ENCODE measurements at places on chromosomes 1 and 21. TPM values are rescaled to one million over a fixed set of nuclear protein-coding genes. Genes with fewer than 3 reads are reported as not detected.

CLCA4 gene
- total RNA-seq, result not detected

LINGO4 gene
- not detected for total RNA-seq

CASZ1 gene
- 25.8 TPM for total RNA-seq

GSTM1 gene
- total RNA-seq, result 89.4 TPM

RAP1GAP gene
- total RNA-seq, result 0.64 TPM

LCE1D gene
- not detected for total RNA-seq

GRCh38 chr1:9500756-9501754, 38.2 kb upstream of the SLC25A33 start:
- DNase-seq, result no peak

DNA sequence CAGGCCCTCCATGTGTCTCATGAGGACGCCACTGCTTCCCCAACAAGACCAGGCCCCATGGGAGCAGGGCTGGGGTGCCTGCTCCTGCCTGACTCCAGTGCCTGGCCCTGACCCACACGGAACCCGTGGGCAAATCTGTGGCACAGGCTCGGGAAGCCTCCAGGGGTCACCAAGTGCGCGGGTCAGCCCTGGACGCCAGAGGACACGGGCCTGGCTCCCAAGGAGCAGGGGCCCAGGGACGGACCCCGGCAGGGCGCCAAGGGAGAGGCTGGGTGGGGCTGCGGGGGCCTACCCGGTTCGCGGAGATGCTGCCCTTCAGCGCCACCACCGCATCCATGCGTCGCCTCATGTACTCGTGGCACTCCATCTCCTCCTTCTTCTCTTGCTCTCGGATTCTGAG, 31.9 kb downstream of the CFAP74 start:
- no peak for DNase-seq

GRCh38 chr1:108327534-108328466, 83.9 kb upstream of the NBPF4 start:
- no peak for DNase-seq

GRCh38 chr1:176853503-176853902, 311.0 kb downstream of the ASTN1 start:
- no peak for DNase-seq

DNA sequence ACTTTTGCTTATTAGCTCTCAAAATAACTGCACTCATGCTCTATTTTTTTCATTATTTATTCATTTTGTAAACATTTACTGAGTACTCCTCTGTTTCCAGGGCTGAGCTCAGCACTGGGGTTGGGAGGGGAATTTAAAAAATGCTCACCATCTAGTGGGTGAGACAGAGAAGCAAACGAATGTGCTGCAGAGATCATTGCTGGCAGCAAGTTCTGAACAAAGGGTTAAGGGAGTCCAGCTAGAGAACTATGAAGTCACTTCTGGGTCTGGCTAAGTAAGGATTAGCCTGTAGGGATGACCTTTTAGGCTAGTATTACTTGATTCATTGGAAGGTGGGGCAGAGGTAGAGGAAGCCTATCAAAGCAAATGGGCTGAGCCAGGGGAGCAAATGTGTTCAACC, 99.1 kb upstream of the ZNF644 start:
- no peak for DNase-seq

DNA sequence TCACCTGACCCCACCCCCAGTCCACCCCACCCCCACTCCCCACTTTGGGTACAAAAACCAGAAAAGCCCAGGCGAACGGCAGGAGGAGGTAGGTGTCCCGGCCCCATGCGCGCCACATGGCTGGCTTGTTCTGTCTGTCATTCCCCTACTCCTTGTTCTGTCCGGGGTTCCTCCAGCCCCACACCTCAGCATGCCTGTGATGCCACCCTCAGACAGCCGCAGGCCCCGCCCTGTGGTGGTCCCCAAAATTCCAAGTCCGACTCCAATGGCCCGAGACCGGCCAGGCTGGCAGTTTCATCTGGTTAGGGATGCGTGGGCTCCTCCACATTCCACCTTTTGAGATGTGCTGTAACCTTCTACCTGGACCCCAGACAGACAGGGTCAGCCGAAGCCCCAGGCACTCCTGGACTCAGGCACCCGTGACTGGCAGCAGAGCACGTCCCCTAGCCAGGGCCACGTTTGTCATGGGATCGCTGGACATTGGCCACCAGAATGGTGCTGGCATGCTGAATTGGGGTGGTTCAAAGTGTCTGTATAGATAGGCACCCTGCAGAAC, 94.4 kb downstream of the WDR4 start:
- no peak for DNase-seq

DNA sequence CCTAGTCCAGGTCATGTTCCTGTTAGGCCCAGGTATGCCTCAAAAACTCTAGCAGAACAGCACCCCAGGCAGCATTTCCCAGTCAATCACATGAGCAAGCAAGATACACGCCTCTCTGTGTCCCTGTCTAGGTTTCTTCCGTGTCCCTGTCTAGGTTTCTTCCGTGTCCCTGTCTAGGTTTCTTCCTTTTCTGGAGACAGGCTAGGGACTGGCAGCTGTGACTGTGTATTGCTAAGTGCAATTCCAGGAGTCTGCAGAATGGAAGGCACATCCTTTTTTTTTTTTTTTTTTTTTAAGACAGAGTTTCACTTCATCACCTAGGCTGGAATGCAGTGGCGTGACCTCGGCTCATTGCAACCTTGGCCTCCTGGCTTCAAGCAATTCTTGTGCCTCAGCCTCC, 77.6 kb downstream of the SETD4 start:
- DNase-seq, result no peak

DNA sequence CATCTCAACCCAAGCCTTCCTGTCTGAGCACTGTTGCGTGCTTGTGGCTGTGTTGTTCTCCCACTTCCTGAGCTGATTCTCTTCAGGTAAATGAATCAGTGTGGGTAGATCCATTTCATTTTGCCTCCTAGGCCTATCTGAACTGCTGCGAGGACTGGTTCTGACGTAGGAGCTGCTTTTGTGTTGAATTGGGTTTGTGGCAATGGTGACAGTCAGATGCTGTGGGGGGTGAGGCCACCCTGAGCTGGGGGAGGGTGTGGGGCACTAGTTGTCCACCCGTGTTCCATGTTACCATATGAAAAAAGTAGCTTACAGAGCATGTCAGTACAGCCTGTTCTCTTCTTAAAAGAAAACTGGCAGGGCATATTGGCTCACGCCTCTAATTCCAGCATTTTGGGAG, 81.5 kb downstream of the MRPS6 start:
- no peak for DNase-seq

GRCh38 chr1:101200513-101200912, 36.3 kb upstream of the S1PR1 start:
- DNase-seq, result no peak

All from ascending aorta (tissue), 2 donors.